ENCODE measurements at places on chromosomes 12 and 14.

- no peak for DNase-seq
These were observed 8.9 kb downstream of the AJUBA start for GRCh38 chr14:22973217-22974032.

DNA sequence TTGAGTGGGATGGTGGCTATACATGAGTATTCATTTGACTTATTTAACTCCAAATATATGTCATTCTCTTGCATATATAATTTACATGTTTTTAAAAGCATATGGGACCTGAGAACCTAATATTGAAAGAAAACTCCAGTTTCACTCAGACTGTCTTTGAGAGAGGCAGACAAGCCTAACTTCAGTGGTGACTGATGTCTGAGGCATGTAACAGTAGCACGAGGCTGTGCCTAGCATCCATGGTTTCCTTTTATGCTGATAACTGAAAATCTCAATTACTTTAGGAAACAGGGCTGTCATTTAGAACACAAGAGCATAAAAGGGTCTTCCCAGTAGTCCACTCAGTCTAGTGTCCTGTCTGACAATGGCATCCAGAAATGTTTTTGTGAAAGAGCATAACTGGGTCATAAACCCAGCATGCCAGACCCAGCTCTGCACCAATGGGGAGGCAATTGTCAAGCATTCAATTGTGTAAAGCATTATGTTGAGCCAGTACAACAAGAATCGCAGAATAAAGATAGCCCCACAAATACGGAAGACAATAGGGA, 24.3 kb downstream of the MAPK1IP1L start:
- DNase-seq: no peak

DNA sequence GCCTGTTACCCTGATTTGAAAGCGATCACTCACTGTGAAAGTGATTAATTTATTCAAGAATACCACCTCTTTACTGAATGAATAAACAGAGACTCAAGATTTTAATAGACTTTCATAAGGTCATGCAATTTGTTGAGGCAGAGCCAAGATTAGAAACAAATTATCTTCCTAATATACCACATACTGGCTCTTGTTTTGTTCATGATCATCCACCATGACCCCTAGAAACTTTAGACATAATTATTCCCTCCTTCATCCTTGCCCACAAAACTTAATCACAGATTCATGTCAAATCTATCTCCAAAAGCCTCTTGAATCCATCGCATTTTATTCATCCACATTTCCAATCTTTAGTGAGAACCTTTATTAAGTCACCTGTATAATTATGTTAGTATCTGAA, 152.3 kb downstream of the ATXN7L3B start:
- no peak for DNase-seq

GRCh38 chr12:85273381-85274314, 6.4 kb upstream of the ALX1 start:
- DNase-seq: peak; percentile 66

DNA sequence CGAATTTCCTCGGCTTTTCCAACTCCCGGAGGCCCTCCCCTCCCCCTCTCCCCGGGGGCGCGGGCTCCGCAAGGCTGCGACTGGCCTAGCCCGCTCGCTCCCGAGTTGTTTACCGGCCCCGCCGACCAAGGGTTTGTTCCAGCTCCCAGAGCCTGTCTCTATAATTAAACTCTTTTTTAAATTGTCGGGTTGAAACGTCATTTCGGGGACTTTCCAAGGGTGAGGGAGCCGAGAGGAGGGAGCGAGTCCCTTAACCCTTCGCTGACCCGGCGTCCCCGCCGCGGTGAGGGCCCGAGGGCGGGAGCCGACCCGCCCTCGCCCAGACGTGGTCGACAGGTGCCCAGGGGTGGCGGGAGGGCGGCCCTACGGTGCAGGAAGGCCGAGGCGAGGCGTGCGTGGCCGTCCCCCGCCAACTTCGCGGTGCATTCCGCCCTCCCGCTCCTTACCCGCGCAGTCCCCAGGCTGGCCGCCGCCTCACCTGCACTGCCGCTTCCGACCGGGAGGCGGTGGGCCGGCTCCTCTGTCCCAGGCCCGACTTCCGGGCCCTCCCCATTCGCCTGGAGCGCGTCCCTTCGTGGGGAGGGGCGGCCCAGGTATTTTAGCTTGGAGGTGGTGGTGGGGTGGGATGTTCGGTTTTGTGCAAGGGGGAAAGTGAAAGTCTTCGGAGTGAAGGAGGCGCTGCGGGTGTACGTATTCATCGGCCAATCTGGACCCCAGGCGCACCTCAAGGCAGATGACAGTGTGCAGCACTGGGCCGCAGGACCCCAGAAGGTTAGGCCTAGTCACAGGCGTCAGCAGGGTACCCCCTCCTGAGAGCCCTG, 2.9 kb upstream of the ZFP36L1 start:
- peak; percentile 91 for DNase-seq

DNA sequence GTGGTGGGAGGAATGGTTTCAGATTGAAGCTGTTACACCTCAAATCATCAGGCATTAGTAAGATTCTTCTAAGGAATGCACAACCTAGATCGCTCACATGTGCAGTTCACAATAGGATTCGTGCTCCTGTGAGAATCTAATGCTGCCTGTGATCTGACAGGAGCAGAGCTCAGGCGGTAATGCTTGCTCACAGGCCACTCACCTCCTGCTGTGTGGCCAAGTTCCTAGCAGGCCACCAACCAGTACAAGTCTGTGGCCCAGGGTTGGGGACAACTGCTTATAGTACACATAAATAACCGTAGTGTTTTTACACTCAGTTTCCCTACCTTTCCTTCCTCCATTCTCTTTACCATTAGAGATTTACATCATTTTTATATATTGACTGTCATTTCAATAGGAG, 121.4 kb downstream of the SLCO1B3 start:
- DNase-seq: no peak

- peak; percentile 85 for DNase-seq
These were observed 41.3 kb upstream of the EIF5 start for GRCh38 chr14:103292426-103293374.

DNA sequence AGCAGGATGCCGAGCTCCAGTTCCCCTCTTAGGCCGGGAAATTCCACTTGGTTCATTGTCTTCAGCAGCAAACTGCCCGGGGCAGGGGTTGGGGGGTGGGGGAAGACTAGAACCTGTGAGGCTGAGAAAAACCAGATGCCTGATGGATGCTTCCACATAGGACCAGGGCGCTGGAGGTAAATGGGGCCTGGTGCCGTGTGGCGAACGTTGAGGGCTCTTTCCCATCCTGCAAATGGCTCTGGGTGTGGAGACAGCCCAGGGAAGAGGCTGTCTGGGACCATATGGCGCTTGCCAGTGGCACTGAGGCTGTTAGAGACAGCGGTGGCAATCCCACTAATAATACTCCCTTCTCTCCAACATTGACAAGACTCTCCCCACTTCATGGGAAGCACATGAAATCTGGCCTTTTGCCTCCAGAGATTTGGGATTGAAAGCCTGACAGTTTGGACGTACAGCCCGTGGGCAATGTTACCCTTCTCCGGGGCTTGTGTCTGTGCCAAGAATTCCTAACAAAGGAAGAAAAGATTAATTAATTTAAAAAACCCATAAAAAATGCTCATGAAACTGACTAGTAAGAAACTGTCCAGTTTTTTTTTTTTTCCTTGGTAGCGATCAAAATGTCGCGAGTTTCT, 44.5 kb downstream of the MAP1LC3B2 start:
- no peak for DNase-seq

DNA sequence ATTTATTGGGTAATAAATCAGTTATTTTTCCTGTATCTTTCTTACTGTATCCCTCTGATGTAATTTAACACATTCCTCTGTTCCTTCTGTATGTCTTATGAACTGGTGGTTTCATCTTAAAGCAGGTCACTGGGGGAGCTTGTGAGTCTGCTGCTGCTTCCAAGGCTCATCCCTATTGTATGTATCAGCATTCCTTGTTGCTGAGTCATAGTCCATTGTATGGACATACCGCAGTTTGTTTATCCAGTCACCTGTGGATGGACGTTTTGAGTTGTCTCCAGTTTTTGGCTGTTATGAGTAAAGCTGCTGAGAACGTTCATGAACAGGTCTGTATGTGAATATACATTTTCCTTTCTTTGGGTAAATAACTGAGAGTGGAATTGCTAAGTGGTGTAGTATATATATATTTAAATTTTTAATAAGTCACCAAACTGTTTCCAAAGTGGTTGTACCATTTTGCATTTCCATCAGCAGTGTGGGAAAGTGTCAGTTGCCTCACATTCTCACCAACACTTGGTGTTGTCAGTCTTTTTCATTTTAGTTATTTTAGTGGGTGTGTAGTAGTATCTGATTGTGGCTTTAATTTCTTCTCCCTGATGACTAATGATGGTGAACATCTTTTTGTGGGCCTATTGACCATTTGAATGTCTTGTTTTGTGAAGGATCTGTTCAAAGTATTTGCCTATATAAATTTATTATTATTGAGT, 82.7 kb downstream of the BEGAIN start:
- DNase-seq: no peak

DNA sequence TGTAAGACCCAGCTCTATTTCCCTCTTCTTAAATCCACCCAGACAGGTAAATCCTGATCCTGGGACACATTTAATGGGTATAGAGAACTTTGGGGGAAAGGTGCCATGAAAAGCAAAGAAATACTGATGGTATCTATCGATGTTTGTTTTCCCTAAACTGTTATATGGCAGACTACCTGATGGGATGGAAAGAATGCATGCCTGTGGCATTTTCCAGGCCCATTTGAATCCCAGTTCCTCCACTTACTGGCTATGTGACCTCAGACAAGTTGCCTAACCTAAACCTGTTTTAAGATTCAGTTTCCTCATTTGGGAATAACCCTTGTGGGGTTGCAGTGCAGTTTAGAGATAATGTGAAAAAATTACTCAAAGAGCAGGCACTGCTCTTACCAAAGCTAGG, 404.5 kb downstream of the FUT8 start:
- no peak for DNase-seq

DNA sequence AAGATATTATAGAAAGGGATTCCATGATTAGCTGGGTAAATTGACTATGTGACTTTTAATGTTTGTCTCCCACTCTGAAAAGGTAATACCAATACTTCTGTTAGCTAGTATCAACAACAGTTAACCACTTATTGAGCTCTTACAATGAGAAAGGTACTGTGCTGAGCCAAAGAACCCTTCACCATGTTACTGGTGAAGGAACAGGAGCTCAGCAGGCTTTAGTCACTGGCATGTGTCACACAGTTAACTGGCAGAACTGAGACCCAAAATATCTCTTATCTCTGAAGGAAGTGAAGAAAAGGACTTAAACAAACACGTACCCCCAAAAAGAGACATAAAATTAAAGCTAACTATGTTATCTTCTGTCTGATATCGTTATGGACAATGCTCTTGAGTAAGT, 170.6 kb downstream of the MED13L start:
- no peak for DNase-seq

GRCh38 chr14:100683578-100683977, 43.1 kb upstream of the DLK1 start:
- no peak for DNase-seq

DNA sequence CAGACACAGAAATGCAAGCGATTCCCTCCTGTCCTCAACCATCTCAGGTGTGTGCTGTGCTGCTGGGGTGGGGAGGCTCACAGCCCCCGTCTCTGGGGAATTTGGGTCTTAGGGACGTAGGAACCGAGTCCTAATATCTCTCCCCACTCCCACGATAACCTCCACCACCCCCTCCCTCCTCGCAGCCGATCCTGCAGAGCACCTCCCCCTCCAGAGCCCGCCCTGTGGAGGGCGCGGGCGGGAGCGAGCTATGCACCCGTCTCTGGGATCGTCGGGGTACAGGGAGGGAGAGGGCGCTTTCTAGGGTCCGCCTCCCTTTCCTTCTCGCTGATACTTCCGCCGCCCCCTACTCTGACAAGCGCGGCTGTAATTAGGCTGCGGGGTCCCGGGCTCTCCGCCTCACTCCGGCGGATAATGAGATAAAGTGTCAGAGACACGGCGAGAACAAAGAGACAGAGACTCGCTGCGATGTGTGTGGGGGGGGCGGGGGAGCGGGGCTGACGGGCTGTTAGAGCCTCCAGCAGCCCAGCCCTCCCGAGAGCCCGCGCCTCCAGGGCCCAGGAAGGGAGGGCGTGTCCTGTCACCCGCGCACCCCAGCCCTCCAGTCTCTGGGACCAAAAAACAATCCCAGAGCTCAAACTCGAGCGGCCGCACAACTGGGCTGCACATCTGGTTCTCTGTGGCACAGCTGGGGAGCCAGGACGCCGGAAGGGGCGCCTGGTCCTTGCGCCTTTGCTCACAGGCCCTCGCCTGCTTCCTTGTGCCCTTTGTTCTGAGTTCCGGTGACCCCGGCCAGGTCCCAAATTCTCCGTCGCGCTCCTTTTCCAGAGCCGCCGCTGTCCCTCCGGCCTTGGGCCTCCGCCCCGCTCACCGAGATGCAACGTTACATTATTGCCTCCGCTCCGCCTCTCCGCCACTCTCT, 8.7 kb downstream of the SHMT2 start:
- DNase-seq: peak; percentile 82

DNA sequence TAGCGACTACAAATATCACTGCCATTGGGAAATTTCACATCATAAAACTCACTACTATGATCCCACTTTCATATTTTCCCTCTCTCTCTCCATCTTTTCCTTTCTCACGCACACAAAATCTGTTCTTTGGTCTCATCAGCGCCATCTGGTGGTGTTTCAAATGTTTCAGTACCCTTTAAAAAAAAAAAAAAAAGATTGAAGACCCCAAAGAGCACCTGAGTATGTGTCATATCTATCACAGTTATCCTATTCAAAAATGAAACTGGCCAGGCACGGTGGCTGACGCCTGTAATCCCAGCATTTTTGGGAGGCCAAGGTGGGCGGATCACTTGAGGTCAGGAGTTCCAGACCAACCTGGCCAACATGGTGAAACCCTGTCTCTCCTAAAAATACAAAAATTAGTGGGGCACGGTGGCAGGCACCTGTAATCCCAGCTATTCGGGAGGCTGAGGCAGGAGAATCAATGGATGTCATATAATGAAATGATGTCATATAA, 72.4 kb downstream of the TTC9 start:
- DNase-seq: no peak

- DNase-seq: no peak
These were observed 203.2 kb downstream of the ZFP36L1 start for GRCh38 chr14:68589447-68590200.

GRCh38 chr14:55814873-55815272, 234.9 kb downstream of the KTN1 start:
- DNase-seq: no peak

DNA sequence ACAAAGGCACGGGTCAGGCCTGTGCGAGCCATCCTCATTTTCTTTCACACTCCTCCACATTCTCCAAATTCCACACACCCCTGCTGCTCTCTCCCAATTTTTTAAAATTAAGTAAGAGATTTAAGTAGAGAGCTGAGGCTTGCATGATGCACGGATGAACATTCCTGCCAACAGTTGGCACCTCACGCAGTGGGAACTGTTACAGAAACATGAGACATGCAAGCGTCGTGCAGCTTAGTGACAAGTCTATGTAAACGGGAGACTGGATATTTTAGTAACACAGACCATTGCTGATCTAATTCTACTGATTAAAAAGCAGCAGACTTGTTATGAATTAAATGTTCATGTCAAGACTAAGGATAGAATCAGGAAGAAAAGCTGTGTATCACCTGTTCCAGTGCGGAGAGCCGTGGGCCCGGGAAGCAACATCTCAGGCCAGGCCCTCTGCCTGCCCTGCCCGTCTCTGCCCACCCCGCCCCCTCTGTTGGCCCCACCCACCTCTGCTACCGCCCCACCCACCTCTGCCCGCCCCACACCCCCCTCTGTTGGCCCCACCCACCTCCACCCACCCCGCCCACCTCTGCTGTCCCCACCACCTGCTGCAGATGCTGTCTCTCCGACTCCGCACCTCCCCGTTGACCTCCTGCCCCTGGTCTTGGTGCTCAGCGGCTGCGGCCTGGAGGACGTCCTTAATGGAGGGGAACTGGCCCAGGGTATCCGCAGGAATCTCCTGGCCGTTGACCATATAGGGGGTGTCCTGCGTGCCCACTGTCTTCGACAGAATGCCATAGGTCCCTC, 21.2 kb downstream of the GOLGA3 start:
- DNase-seq: no peak

Data from ecto neural progenitor cell (in vitro differentiated cells).